ENCODE measurements at places on chromosomes 12 and 14.

DNA sequence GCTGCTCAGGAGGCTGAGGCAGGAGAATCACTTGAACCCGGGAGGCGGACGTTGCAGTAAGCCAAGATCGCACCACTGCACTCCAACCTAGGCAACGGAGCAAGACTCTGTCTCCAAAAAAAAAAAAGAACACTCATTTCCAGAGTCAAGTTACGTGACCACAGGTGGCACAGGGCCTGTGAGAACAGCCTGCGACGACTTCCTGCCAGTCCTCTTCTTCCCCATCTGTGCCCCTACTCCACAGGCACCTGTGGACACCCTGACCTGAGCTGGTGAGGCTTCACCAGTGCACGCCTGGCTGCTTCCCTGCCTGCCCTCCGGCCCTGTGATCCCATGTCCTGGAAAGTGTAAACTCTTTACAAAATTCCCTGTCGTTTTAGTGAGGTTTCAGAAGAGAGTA is 77.7 kb downstream of the PPP2R5C start:
- DNase-seq: no peak

GRCh38 chr14:59239022-59239421 is 50.6 kb downstream of the DAAM1 start:
- peak; percentile 51 for DNase-seq

DNA sequence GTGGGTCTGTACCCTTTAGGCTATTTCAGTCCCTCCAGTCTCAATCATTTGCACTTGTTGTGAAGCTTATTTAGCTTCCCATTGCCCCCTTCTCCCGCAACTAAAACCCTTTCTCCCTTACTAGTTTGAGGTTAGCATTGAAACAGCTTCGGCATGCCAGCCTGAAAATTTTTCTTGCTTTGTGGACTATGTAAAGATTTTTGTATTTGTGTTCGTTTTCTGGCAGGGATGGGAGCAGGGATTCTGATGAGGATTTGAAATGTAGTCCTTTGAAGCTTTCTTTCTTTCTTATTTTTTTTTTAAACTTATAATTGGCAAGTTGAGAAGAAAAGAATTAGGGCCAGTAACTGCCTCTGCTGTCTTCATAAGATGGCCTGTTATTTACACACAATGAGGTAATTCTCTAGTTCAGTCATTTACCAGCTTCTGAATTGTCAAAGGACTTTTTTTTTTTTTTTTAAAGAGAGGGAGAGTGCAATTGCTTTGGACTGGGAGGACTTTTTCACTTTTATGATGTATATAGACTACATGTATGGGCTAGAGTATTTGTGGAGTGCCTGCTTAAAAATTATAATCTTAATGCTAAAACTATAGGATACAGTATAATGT is 29.0 kb downstream of the PALS1 start:
- no peak for DNase-seq

DNA sequence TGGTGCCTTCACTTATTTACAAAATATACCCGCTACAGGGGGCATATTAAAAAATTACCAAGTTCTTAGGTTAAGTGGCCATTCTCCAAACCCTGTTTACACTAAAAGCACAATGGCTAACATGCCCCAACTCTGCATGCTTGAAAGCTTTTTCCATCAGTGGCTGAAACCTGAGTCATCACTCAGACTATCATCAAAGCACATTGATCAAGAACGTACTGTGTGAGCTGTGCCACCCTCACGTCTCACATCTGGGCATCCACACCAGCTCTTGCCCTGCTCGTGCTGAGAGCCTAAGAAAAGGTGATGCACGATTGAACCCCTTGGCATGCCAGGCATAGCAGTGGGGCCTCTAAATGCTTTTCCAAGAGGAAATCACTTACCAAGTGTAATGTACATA is 13.2 kb downstream of the AQP6 start:
- DNase-seq: no peak

GRCh38 chr12:10293570-10294227 is 14.0 kb upstream of the KLRD1 start:
- DNase-seq: no peak

- peak; percentile 76 for DNase-seq
Measured at GRCh38 chr12:6201213-6201608, 1.0 kb downstream of the CD9 start.

DNA sequence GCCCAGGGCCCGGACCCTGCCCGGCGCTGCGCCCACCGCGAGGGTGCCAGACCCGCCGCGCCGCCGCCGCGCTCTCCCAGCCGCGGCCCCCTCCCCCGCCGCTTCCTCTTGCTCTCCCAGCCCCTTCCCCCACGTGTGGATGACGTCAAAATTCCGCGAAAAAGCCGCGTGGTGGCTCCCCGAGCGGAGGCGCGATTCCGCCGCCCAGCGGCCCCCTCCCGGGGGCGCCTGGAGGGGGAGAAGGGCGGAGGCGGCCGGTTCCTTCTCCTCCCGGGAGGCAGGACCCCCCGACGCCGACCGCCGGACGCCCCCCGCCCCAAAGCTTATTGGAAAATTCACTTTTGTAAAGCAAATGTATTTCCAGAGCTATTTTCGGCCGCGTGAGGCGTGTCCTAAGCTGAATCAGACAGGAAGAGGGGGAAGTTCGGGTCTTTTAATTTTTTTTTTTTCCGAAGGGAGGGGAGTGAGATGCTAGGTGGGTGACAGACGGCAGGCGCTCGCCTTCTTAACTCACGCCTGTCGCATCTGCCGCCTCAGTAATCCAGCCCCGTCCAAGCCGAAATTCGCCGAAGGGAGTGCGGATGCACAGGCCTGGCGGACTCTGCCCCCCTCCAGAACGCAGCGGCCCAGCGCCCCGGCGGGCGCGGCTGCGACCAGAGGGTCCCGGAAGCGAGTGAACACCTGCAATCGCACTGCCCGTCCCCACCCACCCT is 4.1 kb upstream of the CCND2 start:
- peak; percentile 94 for DNase-seq

- DNase-seq: no peak
Measured at GRCh38 chr12:75890141-75890540, 141.4 kb downstream of the PHLDA1 start.

GRCh38 chr12:115840159-115840558 is 437.3 kb downstream of the MED13L start:
- no peak for DNase-seq

- no peak for DNase-seq
Measured at GRCh38 chr14:89491711-89492381, 74.8 kb upstream of the FOXN3 start.

DNA sequence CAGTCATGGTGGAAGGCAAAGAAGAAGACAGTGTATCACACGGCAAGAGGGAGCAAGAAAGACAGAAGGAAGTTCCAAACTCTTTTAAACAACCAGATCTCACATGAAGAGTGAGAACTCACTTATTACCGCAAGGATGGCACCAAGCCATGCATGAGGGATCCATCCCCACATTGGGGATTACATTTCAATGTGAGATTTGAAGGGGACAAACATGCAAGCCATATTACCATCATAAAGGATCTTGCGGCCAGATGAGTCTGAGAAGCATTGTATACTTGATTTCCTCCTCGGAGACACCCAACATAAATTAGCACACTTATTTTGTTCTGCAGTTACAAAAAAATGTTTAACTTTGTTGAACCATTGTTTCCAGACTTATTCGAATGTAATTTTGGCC is 66.5 kb downstream of the TBK1 start:
- DNase-seq: no peak

DNA sequence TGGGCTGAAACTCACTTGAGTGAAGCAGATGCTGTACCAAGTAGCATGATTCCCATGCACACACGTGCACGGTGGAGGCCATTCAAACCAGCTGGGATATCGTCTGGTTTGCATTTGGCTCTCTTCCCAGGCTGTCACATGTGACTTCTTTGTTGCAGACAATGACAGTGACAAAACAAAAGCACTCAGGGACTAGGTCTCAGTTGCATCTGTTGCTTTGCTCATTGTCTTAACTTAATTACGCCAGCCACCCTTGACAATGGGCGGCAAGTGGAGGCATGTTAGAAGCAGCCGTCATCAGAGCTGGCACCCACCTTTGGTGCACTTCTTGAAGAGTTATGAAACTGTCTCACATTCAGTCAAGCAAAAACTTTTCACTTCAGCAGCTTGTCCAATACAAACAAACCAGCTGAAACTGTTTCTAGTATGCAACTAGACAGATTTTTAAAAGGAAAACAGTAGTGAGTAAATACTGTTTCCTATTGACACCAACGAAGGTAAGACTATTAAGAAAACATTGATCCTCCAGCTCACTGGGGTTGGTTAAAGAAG is 74.3 kb downstream of the IGF1 start:
- DNase-seq: peak; percentile 23

- no peak for DNase-seq
Measured at GRCh38 chr12:124684971-124685688, 117.7 kb upstream of the NCOR2 start.

DNA sequence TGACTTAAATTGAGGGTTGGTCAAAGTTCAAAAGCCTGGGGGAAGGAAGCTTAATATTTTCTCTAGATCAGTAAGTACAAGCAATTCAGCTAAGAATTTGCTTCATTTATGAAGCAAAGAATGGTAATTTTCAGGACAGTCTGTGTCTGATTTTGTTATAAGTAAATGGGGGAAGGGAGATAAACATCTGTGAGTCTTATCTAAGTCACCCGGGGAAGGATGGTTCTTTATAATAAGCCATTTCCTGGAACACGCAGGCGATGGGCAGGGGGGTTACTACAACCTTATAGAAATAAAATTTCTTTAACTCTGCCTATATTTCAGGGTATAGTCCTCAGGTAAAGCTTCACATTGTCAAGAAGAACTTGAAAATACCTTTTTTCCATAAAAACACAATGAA is 42.9 kb downstream of the HELB start:
- no peak for DNase-seq

DNA sequence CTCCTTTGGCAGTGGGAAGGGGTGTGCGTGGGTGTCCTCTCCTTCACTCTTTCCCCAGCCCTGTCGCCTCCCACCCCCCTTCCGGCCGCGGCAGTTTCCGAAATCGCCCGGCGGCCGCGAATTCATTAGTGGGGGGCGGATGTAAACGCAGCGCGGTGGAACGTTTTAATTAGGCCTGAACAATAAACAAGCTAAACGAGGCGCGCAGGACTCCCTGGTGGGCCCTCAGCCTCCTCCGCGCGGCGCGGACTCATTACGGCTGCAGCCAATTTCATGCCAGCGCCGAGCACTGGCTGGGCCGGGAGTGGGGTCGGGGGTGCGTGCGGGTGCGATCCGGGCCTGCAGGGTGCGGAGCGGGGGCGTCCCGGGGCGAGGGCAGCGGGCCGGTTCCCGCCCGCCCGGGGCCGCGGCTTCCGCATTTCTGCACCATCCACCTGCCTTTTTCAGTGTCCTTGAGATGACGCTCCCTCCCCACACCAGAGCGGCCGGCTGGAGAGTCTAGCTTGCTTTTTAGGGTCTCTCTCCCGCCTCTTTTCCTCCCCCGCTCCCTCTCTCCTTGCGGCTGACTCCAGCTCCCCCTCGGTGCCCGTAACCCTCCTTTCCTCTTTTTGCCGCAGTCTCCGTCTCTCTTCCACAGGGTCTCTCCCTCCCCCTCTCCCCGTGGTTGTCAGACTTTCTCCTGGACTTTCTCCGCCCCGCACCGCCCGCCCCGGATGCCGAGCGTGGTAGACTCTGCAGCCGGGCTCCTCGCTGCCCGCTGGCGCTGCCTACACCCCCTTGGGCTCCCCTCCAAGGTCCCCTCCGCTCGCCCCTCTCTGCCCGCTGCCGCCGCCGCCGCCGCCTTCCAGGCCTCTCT is at the start of gene CISTR:
Gene CISTR, minus strand, starts transcription at position 644 of the 856 bp plus-strand sequence.
- DNase-seq: peak; percentile 43

DNA sequence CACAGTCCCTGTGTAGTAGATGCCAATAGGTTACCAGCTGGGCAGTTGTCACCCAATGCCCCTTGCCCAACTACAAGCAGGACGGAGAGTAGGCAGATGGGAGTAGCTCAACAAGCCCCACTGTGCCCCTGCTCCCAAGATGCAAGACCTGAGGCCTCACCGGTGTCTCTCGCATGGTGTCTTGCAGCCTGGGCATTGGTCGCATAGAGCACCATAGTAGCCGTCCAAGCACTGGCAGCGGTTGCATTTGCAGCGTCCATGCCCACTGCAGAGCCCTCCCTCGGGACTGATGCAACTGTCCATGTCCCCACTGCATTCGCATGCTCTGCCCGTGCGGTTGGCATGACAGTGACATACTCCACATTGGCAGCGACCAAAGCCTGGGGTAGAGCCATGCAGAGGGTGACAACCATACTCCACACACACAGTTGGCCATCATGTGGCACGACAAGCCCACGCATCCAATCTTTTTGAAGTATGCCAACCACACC is 11.9 kb upstream of the CSAD start:
- no peak for DNase-seq

GRCh38 chr14:51677266-51677665 is 25.6 kb downstream of the FRMD6 start:
- DNase-seq: no peak

GRCh38 chr14:68176687-68177086 is 357.1 kb downstream of the RAD51B start:
- DNase-seq: no peak

GRCh38 chr14:36627981-36628380 is 33.7 kb upstream of the PAX9 start:
- DNase-seq: no peak

DNA sequence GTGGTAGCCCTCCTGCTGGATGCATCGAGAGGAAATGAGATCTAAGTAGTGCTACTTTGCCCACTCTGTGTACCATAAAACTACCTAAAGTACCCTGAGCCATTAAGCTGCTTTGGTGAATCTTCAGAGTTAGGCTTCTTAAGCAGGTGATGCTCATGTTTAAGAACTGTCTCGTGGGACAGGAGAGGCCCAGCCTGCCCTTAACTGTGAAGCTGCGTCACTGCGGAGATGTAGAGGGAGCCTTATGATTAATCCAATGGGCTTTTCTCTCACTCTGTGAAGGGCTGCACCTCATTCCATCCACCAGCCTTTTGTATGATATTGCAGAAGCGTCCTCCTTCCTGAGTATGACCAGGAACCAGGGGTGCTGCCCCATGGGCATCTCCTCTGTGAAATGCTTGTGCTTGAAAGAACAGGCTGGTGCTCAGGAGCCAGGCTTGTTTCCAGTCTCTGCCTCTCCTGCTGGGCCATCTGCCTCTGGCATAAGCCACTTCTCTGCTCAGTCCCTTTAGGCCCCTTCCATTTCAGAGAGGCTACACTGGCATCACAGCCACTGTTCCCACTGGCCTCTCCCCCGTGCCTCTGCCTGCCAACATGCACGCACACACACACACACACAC is 6.8 kb upstream of the CCDC177 start:
- no peak for DNase-seq

DNA sequence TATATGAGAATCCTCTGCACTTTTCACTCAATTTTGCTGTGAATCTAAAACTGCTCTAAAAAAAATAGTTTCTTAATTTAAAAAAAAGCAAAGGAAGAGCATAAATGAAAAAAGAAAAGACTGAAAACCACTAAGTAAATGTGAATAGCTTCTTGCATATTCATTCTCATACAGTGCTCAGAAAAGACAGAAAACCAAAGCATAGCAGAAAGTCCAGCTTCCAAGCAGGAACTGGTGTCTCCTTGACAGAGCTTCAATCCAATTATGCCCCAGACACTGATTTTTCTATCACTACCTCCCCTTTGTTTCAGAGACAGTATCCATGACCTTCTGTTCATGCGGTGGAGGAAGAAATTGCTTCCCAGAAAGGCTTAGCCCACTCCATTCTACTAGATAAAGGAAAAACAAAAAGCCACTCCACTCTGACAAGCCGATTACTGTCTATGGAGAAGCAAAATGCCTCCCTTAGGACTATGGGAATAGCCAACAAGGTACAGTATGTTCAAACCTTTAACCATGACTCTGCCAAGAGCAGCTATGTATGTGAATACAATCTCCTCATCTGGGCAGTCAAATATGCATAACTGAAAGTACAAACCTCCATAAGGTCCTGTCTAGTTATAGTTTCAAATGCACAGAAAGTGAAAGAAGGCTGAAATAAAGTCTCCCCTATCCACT is 40.6 kb downstream of the ATF7 start:
- DNase-seq: no peak

All from large intestine (tissue), 12 donors.